ENCODE measurements at places on chromosomes 2 and 18.

- no peak for DNase-seq
These were observed 167.2 kb upstream of the SATB2 start for GRCh38 chr2:199624958-199625357.

DNA sequence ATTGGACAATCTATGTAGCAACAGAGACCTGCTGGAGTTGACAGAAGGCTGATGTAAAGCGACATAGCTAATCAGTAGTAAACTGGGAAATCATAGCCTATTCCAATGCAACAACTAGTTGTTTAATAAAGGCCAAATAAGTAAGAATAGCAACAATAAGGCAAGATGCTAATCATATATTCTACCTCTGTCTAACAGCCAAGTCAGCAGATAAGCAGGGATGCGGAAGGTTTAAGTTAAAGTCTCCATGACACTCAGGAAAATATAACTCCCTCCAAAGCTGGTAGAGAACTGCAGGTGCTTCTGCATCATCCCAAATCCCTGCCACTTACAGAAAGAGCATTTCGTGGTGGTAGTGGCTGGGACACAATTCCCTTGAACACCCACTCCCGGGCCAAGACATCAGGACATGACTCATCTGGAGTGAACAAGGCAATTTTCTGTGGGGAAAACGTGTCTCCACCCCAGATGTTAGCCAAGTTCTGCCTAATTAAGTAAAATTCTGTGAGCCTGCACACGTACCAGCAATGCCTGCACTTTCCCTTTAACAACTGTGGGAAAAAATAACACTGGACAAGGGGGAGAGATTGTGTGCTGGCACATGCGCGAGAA lies 413.6 kb upstream of the ID2 start:
- no peak for DNase-seq

DNA sequence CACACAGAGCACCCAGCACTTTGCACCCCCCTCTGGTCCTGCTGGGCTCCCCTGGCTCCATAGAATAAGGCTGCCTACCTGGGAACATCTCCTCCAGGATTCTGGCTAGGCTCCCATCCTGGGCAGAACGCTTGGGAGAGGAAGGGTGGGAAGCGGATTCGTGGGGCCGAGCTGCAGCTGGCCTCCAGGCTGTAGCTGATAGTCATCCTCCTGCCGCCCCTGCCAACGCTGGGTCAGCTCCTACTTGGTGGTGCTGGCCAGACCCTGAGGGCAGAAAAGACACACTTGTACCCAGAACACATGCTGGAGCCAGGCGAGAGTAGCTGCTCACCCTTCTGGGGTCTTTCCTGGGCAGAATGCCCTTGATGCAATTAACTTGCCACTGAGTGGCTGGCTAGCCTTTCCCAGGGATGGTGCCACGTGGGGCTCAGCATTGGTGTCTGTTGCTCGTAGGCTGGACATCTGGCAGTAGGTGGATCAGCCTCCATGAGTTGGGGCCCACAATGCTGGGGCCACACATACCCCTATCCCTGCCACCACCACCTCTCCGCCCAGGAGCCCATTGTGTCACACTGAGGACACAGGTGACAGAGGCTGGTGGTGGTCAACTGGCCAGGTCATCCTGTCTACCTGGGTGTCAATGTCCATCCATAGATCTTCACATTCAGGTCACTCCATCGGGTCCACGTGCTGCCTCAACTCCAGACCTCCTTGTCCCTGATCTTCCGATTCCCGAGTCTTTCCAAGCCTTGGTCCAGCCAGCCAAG lies 112.8 kb downstream of the NDUFA10 start:
- no peak for DNase-seq

- DNase-seq, result no peak
These were observed 11.3 kb downstream of the SCTR start for GRCh38 chr2:119512946-119513345.

DNA sequence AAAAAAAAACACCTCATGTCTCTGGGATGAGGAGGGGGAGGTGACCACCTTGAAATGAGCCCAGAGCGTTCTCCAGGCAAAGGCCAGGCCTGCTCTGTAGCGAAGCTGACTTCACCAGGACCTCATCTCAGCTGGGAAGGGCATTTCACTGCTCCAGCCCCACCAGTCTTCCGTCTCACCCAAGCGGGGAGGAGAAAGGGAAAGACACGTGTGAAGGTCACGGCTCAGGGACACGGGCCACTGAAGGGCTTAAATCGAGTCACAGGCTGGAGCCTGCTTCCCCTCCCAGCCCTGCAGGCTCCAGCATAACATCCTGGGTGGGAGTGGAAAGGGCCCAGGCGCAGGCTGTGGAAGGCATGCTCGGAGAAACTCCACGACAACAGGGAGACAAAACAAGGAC lies 18.1 kb downstream of the THAP4 start:
- DNase-seq, result no peak

DNA sequence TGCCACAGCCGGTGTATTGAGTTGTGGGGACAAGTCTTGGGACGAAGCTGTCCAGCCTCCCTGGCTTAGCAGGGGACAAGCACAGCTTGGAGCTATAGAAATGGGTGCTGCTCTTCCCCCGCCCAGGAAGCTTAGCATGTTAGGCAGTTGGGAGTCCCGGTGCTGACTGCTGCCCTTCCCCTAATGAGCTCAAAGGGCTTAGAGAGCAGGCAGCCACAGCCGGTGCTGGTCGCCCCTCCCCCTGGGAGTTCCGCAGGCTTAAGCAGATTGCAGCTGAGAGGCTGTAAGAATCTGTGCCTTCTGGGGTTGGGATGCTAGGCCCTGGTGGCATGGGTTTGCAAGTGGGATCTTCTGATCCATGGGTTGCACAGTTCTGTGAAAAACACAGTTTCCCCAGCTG lies 237.3 kb downstream of the DCDC2C start:
- no peak for DNase-seq

DNA sequence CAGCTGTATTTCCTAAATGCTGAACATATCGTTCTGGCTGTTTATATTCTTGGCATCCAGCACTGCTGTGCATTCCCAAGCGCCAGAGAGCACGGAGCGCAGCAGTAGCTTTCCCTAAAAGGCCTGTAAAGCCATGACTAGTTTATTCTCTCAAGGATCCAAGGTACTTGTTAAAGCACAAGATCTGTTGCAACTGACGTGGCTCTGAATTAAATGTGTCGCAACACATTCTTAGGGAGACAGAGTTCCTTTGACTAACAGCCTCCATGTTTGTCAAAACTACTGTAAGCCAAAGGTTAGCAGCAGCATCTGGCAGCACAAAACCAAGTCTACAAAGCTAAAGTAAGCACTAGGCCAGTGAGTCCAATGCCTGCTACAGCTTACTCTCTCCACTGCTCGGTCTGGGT lies 188.6 kb upstream of the FN1 start:
- no peak for DNase-seq

DNA sequence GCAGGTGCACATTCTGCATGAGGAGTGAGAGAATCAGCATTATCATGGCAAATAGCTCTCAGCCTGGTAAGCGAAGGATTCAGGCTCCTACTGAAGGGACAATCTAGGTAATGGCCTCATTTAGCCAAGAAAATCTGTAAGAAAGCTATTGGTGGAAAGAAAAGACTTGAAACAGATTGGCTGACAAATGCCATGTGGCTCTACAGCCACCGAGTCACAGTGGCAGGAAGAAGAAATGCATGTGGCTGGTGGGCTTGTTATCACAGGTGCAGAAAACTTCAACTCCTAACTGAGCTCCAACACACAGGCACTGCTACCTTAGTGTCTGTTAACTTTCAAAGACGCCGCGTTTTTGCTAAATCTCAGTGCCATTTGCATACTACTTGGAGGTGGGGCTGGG lies 60.6 kb upstream of the REV1 start:
- DNase-seq, result no peak

DNA sequence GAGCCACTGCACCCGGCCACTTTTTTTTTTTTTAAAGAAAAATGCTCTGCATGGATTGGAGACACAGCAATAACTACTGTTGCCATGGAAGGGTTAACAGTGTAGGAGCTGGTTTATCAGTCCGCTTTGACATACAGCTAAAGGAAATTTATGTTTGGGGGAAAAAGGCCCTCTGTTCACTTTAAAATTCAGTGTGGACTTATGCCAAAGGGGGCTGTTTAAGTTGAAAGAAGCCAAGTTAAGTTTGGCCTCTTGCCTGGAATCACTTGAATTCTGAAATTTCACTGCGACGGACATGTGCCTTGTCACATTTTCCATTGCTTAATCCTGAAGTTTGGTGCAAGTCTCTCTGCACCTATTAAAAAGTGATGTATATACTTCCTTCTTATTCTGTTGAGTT lies 3.1 kb downstream of the KCNE4 start:
- DNase-seq, result no peak

GRCh38 chr2:43333656-43334144 lies 107.3 kb upstream of the ZFP36L2 start:
- no peak for DNase-seq

DNA sequence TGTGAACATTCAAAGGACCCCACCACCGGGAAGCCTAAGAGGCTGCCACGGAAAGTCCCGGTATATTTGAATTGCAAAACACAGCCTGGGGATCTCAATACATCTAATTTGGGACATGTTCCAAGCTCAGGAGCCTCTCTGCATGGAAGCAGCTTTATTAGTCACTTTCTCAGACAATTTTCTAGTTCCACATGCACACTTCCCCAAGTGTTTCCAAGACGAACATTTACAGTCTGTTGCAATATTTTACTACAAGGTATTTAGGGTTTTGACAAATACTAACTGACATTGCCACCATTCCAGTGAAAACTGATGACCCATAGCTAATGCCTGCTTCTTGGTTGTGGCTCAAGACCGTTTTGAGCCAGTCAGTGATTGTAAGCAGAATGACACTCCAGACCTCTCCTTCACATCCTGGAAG lies 145.3 kb downstream of the NCKAP5 start:
- DNase-seq, result no peak

DNA sequence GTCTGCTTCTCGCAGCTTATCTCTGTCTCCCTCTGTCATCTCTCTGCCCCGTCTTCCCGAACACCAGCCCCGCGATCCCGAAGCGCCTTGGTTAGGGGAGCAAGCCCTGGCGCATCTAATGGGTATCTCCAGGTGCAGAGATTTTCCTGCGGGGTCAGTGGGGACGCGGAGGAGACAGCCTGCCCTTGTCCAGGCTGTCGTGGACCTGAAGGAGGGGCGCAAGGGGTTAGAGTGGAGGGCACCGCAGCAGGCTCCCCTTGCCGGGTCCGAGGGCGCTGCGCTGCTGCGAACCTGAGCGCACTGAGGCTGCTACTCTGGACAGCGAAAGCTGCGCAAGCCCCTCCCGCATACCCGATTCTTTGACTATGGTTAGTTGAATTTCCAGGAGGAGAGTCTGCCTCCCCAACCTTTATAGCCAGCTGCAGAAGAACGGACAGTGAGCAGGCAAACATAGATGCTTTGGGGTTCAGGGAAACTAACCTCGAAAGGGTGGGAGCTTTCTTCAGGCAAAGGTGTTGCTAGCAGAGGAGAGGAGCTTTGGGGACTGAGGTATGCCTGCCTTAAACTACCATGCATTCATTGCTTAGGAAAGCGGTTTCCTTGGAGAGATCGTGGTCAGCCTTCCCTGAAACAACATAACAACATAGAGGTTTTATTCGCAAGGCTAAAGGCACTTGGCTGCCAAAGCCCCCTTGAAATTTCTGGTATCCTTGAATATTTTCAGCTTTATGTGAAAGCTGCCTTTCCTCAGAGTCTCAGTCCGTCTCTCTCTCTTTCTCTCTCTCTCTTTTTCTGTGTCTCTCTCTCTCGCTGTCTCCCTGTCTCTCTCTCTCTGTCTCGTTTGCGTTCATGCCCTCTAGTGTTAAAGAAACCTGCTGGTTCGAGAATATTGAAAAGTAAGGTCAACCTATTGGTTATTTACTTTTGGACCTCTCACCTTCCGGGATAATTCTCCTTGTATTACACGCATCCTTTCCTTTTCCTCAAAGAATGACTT lies 1.6 kb downstream of the GALNT13 start:
- DNase-seq, result no peak

DNA sequence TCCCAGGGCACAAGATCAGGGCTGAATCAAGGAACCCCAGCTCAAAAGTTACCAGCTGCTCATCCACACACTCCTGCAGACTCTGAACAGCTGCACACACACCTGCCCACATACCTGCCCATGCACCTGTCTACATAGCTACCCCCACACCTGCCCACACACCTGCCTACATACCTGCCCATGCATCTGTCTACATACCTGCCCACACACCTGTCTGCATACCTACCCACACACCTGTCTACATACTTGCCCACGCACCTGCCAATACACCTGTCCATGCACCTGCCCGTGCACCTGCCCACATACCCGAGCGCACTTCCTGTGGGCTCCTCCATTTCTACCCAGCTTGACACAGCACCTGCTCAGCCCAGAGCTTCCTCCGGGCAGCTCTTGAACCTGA lies 122.8 kb upstream of the AGAP1 start:
- no peak for DNase-seq
